Epithelial cell of esophagus (primary cell): ENCODE measurements at places on chromosomes 6 and 20.

- DNase-seq = peak; percentile 42
These were observed 46.3 kb downstream of the BTBD9 start for GRCh38 chr6:38593409-38593808.

DNA sequence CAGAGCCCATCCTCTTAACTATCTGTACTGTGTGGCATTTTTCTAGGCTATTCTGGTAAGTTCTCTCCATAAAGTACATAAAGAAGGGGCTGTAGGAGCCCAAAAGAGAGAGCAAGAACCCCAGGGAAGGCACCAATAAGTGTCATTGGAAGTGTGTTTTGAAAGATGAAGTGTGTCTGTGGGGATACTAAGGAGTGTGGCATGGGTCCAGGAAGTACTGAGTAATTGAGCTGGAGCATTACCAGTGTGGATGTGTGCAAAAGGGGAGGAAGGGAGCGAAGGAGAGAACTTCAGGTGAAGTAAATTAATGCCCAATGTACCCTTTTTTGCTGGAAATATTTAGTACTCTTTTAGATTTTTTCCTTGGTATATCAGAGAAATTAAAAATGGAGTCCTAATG, 63.9 kb downstream of the KCNS1 start:
- peak; percentile 64 for DNase-seq

DNA sequence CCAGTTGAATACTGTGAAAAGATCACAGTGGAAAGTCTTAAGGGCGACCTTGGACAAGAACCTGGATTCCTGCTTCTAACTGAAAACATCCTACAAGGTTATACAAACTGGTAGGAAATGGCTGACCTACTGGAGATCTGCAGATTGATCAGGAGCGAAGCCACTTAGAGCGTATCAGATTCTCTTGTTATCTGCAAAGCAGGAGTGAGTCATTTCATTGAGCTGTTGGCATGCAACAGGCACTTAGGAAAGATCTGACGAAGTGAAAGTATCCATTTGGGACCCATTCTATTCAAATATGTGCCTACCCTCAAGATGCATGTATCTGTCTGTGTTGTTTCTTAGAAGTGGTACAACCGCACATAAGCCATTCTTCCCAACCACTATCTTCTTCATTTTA, 131.2 kb upstream of the RIN2 start:
- DNase-seq = no peak

- no peak for DNase-seq
These were observed 182.5 kb downstream of the SYNDIG1 start for GRCh38 chr20:24651976-24652345.

DNA sequence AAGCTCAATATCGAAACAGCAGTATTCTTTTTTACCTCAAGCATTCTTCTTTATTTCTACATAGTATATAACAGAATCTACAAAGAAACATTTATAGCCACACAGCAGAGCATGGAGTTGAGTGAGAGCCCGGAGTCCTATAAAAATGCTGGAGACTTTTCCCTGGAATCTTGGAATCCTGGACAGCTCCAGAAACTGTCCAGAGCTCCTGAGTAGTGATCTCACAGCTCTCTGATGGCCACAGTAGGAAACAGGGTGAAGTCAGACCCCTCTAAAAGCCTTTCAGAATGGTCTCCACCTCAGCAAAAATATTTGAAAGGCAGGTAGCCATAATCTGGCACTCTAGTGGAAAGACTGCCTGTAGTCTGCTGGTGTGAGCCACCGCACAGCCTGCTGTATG, 149.3 kb upstream of the STXBP5 start:
- no peak for DNase-seq

DNA sequence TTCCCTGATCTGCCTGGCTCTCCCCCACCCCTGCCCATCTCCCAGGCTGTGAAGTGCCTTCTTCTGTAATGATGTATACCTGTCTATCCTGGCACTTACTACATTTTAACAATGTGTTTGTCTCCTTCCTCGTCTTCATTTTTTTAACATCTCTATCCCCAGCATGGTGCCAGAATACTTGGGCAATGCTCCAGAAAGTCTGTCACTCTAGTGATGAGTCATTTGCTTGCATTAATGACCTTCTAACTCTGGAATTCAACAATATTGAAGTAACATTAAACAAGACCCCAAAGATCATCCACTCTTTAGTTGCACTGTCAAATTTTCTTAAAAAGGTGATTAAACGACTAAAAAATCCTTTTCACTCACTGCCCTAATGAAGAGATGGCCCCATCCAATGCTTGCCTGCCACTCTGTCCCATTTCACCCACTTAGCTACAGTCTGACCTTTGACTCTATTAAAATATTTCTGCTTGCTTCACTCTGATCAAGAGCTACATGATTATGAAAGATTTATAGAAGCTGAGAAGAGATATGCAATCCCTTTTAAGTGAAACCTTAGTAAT, 7.7 kb upstream of the KLHL31 start:
- peak; percentile 74 for DNase-seq

GRCh38 chr6:1890071-1890470, 280.4 kb downstream of the FOXC1 start:
- DNase-seq = peak; percentile 92

DNA sequence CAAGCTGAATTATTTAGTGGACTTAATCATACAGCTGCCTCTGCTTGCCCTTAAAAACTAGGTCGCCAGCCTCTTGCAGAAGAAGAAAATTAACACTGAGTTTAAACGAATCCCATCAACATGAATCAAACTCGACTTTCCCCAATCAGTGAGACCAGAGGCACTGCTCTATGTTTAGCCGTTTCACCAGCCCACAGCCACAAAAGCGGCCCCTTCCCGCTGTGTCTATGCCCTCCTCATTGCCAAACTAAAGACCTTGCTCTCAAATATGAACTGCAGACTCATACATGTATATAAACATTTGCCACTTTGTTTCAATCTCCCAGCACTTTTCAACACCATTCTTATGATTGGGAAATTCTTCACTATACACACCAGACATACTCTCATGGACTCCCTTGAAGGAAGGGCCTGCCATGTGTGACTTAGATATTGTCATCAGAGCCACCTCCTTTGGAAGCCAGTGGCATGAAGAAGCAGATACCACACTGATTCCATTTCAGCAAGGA, 105.8 kb upstream of the ADGRF1 start:
- DNase-seq = no peak

DNA sequence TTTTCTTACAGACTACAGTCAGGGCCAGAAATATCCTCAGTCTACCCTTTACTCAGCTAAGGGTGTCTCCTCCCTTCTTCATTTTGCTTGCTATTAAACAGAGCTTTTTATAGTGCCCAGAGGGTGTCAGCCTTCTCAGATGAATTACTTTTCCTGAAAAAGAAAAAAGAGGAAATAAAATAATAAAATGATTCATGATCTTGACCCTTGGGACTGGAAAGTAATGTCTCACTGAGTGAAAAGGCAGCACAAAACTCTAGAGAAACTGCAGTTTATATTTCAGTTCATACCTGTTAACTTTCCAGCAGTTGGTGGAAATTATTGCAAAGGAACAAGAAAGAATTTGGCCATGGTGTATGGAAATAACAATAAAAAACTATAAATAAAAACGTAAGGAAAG, 170.6 kb downstream of the IBTK start:
- no peak for DNase-seq

- peak; percentile 74 for DNase-seq
These were observed 792.0 kb downstream of the MAFB start for GRCh38 chr20:39897058-39897457.

GRCh38 chr20:63128367-63128766, 87.6 kb downstream of the YTHDF1 start:
- DNase-seq = no peak

GRCh38 chr20:7758406-7758805, 181.9 kb downstream of the HAO1 start:
- DNase-seq = no peak

DNA sequence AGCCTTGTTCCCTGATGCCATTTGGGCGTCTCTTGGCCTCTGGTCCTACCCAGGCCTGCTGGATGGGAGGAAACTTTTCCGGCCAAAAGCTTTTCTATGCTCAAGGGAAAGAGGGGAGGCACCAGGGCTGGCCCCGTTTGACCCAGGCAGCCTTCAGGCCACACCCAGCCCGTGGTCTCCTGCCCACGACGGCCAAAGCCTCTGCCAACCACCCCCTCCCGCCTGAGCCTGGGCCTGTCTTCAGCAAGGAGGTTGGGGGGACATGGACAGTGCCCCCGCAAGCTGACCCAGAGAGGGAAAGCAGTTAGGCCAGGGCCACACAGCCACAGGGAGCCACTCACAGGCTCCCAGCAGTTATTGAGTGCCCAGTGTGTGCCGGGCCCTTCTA, 49.5 kb downstream of the SRC start:
- DNase-seq = no peak

DNA sequence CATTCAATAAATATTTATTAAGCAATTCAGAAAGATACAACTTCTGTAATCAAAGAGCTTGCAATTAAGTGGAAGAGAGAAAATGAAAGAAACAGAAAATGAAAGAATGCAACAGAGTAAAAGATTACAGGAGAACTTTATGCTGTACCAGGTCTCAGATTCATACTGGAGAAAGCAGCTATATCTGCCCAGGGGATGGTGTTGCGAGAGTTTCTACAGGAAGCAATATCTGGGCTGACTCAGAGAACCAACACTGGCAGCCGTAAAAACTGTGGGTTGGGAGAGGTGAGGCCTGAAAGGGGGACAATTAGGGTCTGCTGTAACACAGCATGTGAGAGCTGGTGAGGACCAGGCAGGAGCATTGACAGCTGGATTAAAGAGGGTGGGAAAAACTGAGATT, 256.7 kb upstream of the TCF21 start:
- peak; percentile 59 for DNase-seq

DNA sequence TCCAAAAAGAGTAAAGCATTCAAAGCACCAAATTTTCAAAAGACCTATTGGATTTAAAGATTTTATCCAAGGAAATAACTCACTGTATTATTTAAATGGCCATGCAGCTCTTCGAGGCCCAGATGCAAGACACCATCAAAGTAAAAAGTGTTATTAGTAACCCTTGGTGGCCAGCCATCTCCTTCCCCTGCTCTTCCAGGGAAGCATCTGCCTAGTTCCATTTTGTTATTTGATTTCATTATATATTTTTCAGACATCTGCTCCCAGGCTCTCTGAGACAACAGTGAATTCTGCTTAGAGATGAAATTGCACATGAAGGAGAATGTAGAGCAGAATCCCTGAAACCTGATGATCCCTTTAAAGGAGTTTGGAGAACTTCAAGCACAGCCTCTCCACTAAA, 252.3 kb upstream of the TBX18 start:
- DNase-seq = no peak

DNA sequence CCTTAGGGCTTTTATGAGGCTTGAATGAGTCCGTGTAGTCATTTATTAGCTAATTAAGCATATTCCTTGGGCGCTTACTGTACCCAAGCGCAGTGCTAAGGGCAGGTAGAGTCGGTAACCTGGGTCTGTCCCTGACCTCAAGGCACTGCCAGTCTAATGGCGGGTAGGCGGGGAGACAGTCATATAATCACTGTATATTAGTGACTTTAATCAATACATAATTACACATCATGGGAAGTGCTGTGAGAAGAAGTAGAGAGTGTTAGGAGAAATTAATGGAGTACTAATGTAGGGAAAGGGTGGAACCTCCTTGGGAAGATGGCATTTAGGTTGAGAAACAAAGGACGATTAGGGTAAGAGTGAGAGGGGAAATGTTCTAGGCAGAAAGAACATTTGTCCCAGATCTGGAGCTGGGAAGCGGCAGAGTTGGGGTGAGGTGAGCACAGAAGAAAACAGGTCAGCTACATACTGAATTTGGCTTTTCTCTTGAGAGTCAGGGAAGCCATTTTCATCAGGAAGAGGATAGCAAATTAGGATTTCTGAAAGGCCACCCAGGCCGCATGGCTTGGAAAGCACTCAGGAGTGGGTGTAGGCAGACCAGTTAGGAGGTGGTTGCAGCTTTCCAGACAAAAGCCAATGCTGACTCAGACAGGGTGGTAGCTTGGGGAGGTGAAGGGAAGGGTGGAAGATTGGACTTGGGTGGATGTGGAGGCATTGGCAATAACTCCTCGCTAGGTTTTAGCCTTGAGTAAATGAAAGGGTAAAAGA, 954 bp upstream of the BLCAP start:
- DNase-seq = peak; percentile 46

DNA sequence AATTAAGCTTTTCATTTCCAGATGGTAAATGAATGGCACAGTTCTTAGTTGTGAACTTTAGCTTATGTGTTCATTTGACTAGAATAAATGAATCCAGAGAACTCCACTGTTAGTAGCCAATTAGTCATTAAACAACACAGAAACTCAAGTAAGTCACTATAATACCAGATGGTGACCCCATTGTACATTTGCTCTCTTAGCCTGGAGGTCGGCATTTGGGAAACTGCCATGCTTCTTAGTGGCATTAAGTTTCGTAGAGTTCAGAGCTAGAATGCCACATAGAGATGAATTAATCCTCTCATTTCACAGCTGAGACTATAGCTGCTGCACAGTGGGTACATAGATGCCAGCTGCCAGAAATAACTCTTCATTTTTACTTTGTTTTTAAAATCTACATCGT, 10.8 kb upstream of the DTNBP1 start:
- no peak for DNase-seq

- DNase-seq = no peak
These were observed 208.3 kb downstream of the TMEM200A start for GRCh38 chr6:130574146-130574545.

- DNase-seq = no peak
These were observed 67.9 kb downstream of the CLIC5 start for GRCh38 chr6:45947807-45948206.
